Right lung (tissue), 10 donors: ENCODE measurements at places on chromosomes 6 and 20.

- DNase-seq, result peak; percentile 8
These were observed 165.6 kb downstream of the KCNQ5 start for GRCh38 chr6:72787391-72788031.

- peak; percentile 67 for DNase-seq
These were observed 39.4 kb upstream of the KCNK16 start for GRCh38 chr6:39361657-39362486.

DNA sequence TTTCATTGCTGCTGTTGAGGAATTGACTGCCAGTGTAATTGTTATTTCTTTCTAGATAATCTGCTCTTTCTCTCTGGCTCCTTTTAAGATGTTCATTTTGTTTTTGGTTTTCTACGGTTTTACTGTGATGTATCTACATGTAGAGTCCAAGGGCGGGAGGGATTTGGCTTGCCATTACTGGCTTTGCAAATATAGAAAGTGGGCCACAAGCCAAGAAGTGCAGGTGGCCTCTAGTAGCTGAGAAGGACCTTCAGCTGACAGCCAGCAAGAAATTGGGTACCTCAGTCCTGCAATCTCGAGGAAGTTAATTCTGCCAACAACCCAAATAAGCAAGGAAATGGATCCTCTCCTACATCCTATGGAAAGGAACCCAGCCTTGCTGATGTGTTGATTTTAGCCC is 42.8 kb upstream of the GLP1R start:
- DNase-seq, result no peak

GRCh38 chr6:120228297-120228696 is 878.7 kb upstream of the MAN1A1 start:
- DNase-seq, result no peak

GRCh38 chr6:91278416-91278815 is 691.5 kb upstream of the MAP3K7 start:
- DNase-seq, result no peak

- no peak for DNase-seq
These were observed 16.4 kb downstream of the BMP6 start for GRCh38 chr6:7742223-7742785.
